Stimulated activated CD4-positive, alpha-beta T cell treated with anti-CD3 and anti-CD28 coated beads, Interleukin-15, amount 100 ng/mL, for 1 hour (primary cell): ENCODE measurements at places on chromosomes 5 and 9.

DNA sequence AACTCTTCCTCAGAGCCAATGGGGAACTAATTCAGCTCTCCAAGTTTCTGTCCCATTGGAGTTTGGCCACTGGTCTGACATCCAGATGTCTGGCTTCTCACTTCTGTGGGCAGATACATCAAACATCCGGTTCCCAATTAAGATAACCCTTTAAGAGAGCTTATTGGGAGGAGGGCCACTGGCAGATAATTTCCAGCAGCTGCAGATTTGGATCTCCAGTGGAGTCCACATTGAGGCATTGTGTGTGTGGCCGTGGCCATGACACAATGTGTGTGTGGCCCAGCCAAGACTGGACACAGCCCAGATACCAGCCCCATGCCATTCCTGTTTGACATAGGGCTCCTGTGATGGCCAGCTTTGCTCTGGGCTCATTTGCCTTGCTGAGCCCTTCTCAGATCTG, 110.5 kb upstream of the MAP1B start:
- no peak for DNase-seq

DNA sequence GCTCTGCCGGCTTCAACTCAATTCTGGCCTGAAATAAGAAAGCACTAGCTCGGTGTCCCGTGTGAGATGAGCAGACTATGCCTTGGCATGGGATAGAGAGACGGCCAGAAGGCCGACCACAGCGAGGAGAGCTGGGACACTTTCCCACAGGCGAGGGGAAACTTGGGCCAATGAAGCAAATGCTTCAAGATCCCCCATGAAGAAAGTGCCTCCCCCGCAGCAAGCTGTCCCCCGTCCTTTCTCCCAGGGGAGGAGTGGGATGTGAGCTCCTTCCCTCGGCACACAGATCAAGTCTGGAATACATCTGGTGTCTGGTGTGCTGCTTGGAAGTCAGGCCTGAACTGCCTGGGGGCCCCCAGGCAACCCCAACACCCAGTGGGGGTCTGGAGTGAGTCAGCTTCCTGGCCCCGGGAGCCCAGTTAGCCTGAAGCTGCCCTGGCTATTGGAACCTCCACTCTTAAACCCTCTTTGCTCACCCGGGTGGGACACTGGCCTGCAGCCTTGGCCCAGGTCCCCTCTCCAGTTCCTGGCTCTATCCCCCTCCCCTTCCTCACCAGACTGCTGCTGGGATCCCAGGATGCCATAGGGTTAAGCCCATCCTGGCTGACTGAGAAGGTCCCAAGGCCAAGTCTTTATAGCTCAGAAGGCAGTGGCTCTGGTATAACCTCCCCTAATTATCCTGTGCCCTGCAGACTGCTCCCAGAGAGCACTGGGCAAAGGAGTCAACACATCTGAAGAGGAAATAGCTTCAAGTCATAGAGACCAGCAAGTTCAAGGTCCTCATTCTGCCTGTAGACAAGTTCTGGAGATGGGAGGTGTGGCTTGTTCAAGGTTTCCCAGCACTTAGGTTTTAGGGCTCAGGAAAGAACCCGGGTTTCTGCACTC, 205.3 kb downstream of the TTLL11 start:
- DNase-seq = no peak

DNA sequence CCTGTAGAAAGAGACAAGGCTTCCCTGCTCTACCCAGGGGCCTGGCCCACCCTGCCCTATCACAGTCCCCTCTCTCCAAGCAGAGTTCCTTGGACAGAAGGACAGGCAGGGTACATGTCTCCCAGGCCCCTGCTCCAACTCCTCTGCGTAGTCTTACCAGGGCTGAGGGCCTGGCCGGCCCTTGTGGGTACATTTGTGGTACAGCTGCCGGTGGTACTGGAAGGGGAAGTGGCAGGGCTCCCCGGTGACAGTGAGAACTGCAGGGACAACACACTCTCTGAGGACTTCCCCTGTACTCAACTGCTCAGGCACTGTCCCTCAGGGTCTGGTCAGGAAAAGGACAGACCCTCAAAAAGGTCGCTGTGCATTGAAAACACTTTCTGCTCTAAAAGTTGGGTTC, 3.6 kb downstream of the F12 start:
- no peak for DNase-seq

DNA sequence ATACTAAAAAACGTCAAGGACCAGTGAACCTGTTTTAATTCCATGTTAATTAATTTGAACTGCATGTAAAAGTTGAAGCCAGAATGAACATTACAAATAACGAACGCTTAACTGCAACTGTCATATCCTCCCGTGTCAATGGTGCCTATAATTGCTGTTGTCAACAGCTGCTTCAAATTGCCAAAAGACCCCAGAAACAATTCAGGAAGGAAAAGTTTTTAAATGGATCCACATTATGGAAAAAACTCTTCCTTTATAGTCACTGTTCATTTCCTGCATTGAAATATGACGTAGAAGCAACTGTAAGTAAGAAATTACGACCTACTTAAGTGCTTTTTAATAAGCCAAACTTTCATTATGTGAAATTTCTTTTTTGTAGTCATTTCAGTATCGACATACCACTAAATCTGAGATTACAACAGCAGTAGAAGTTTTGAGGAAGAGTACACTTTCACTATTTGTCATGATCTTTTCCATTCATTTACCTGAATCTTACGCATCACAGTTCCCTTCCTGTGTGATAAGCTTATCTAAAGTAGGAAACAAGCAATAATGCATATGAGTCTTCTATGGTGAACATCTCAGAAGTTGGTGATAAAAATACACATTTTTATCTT, 37.8 kb downstream of the MEF2C start:
- DNase-seq = no peak

DNA sequence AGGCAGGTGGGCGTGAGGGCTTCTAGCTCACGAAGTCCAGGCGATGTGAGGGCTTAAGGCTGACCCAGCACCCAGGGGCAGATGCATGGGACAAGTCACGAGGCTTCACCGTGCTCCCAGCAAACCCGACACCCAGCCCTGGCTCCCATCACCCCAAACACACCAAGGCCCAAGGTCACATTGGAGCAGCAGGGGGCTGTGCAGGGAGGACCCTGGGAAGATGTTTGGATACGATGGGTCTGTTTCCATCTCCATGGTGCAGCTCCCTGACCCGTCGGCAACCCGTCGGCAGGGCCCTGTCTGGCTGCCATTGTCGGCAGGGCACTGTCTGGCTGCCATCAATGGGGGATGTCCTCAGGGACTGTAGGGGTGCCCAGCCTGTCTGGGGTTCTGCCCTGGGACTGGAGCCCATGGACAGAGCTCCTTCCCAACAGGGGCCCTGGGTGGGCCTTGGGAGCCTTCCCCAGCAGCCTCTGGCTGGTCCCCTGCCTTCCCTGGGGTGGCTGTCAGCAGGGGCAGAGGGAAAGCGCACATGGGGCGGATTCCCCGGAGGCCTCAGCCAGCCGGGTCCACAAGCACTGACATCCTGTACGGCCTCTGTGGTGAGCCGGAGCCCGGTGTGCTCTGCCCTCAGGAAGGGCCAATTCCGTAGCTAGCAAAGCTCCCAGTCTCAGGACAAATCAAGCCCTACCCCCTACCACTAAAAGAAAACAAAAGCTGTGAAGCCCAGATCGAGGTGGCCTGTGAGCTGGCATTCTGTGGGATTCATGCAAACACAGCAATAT, 47.1 kb downstream of the NACC2 start:
- no peak for DNase-seq
